ENCODE measurements at places on chromosomes 5 and 9.

DNA sequence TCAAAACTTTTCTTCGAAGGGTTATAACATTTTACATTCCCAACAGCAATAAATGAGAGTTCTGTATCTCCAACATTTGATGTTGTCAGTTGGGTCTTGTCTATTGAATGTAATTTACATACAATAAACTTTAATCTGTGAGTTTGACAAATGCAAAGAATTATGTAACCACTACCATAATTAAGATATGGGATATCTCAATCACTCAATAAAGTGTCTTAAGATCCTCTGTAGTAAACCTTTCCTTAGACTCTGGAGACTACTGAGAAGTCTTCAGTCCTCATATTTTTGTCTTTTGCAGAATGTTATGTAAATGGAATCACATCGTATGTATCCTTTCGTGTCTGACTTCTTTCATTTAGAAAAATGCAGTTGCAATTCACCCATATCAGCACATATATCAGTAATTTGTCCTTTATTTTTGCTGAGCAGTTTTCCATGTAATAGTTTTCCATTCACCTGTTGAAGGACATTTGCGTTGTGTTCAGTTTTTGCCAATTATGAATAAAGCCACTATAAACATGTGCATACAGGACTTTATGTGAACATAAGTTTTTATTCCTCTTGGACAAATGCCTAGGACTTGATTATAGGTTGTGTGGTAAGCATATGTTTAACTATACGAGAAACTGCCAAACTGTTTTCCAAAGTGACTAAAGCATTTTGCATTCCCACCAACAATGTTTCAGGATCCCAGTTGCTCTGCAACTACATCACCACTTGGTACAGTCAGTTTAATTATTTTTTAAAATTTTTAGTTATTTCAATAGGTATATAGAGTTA is 784.6 kb upstream of the ZNF608 start:
- DNase-seq, result no peak

DNA sequence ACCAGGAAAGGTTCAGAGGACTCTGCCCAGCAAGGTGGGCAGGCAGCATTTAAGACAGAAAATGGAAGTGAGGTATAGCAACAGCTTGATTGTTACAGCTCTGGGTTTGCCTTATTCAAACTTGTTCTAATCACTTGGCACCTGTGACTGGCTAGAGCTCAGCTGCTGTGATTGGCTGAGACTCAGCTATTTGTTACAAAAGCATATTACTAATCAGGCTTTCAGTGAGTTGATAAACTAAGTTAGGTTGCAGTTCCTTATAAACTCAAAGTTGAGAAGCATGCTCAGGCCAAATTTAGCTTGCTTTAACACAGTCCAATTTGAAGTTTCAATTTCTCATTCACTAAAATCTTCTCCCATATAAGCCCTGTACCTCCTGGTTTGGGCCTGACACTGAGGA is 56.3 kb downstream of the GDA start:
- no peak for DNase-seq

DNA sequence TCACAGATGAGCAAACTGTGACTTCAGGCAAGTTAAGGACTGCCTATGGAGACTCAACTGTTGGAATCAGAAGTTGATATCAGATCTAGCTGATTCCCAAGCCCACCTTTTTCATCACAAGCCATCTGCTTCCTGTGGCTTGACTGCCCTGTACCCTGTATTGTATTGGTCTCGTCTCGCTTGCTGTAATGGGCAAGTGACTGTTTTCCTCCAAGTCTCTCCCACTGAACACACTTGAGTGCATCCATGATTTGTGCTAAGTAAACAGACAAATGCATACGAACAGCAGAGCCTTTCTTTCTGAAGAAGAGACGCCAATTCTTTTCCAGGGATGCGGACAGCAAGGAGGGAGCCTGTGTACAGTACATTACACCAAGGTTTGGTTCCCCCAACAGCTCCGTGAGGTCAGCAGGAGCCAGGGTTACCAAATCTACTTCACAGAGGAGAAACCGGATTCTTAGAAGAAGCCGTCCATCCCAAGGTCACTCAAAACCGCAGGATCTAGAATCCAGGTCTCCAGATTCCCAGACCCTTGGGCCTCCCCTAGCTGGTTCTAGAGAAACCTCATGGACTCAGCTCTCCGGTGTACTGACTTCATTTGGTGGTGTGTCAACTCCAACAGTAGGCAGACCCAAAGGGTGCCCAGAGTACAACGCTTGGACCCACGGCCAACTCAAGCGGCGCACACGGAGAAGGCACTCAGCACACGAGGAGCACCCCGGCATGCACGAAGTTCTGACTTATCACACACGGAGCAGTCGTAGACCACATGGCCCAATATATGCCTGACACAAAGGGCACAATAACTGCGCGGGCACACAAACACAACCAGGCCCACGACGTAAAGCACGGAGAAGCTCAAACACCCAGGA is 1.1 kb downstream of the BAG1 start:
- DNase-seq, result peak; percentile 51

- DNase-seq, result no peak
Measured at GRCh38 chr5:175712313-175712680, 54.4 kb downstream of the HRH2 start.

- DNase-seq, result no peak
Measured at GRCh38 chr9:81191222-81191621, 498.1 kb downstream of the TLE1 start.

DNA sequence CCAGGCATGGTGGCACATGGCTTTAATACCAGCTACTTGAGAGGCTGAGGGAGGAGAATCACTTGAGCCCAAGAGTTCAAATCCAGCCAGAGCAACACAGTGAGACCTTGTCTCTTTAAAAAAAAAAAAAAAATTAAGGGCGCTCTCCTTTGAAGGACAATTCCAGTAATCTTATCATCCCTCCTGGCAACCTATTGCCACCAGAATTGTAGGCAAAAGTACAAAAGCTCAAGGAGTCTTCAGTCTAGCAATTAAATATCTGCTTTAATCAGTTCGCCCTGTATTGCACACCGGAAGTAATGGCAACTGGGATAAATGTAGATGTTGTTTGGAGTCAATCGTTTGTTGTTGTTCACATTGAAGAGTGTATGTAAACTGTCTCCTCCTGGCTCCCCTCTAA is 7.7 kb downstream of the SNX18 start:
- DNase-seq, result no peak

DNA sequence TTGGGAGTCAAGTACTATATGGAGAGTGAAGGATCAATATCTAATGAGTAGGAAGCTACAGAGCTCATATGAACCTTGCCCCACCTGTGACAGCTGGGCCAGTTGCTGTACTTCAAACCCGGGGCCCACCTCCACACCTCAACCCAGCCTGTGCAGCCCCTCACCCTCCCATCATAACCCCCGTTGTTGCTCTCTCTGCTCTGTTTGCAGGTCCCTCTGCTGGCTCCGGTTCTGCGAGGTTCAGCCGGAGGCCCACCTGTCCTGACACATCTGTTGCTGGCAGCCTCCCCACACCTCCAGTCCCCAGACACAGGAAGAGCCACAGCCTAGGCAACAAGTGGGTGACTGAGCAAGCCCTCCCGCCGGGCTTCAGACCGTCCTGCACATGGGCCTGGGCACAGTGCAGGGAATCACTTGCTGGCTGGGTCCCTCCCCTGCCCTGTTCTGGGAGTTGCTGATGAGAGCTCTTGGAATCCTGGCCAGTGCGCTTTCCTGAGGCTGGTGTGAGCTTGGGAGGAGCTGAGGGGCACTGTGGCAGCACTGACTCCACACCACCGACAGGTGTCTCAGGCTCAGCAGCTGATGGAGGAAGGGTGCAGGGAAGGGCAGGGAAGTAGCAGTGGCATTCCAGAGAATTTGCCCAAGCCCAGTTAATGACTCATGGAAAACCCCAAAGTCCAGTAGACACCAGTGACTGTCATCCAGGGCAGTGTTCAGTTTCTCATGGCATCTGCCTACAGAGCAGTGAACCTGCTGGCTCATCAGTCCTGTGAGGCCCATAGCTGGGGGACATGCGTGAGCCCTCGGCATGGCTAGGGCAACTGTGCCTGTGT is 69.5 kb upstream of the GARNL3 start:
- no peak for DNase-seq

All from NCI-H526 (cell line).